Stimulated activated CD8-positive, alpha-beta memory T cell treated with anti-CD3 and anti-CD28 coated beads, Interleukin-4, amount 100 ng/mL, for 48 hours (primary cell): ENCODE measurements at places on chromosomes 11 and 22.

DNA sequence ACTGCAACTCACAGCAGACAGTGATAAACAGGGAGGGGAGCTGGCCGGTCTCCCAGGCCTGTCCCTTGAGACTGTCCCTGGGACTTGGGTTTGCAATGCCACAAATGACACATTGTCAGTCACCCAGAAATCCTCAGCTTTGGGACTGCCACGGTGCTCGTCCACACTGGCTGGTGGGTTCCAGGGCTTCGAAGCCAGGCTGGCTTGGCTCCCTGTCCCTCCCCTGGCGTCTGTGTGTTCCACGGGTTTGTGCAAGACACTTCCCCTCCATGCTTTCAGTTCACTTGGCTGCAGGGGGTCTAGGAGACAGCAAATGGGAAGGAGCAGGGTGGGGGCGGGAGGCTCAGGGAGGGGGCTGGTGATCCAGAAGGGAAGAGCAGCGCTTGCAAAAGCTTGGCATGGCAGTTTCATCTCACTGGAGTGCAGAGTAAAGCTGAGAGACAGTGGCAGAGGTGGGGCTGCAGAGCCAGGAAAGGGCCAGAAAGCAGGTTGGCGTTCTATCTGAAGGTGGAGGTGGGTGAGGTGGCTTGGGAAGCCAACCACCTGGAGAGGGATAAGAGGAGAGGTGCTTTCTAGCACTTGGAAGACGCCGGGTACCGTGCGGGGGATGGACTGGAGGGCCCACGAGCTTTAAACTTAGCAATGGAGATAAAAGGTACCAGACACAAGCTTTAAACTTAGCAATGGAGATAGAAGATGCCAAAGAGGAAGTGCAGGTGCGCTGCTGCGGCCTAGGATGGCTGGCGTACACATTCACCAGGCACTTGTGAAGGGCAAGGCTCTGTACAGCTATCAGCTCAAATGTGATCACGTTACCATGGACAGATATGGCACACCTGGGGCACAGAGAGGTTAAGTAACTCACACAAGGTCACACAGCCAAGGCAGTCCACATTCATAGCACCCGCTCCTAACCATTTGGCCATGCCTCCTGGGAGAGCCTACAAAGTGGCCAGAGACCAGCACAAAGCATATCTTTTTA lies 86.4 kb upstream of the SHISAL1 start:
- DNase-seq, result no peak

- no peak for DNase-seq
These were observed 140.5 kb downstream of the FCHSD2 start for GRCh38 chr11:73001615-73002014.

DNA sequence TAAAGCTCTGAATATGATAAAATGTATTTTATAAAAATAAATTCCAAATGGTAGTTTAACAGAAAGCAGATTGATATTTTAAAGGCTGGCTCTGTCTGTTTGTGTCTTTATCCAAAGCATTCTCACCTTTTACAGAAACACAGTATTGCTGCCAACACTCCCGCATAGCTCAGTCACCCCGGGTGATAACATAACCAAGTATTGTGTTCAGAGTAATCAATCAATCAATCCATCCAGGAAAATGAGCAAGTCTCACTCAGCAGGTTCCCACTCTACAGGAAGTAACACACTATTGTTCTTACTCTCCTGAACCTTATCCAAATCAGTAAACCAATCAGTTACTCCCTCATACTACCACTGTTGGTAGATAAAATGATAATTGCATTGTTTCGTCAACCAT lies 203.4 kb downstream of the LRRC4C start:
- DNase-seq, result no peak

DNA sequence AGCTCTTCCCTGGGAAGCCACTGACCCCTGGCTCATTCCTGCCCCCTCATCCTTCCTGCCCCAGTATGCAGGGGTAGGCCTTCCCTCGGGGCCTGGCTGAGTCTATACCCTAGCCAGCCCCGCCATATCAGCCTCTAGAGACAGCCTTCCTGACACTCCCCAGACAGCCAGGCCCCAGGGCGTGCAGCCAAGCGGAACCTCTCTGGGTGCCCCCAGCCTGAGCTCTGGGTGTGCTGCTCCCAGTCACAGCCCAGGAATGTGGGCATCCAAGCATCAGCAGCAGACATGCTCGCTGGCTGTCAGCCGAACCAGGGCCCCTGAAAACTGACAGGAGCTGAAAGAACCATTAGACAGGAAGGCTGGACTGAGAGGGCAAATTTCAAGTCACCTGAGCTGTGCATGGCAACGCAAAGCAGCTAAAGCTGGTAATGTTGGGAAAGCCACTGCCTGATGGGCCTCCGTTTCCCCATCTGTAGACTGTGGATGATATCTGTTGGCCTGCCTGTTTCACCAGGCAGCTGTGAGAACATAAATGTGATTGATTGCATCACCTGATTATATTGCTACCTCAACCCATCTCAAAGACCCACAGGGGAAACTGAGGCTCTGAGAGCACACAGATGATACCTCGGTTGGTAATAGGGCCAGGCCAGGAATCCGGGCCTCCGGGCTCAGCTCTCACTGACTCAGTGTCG lies 93.2 kb downstream of the LRRC32 start:
- DNase-seq, result no peak

- no peak for DNase-seq
These were observed 639.1 kb upstream of the ANO5 start for GRCh38 chr11:21553795-21554194.

- no peak for DNase-seq
These were observed 74.8 kb downstream of the KIAA1671 start for GRCh38 chr22:25027043-25027906.

DNA sequence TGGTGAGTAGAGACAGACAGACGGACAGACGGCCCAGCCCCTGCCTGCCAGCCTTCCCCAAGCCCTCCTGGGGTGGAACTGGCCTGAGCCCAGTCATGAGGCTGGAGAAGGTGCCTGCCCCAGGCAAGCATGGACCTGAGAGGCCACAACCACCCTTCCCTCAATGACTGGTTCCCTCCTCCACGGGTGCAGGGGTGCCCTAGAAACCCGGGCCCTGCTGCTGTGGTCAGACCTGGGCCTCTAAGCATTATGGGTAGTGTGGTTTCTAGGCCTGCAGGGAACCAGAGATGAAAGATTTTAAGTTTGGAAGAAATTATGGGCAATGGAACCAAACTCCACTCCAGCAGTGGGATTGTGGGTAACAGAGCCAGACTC lies 13.5 kb downstream of the RHBDD3 start:
- DNase-seq, result no peak

DNA sequence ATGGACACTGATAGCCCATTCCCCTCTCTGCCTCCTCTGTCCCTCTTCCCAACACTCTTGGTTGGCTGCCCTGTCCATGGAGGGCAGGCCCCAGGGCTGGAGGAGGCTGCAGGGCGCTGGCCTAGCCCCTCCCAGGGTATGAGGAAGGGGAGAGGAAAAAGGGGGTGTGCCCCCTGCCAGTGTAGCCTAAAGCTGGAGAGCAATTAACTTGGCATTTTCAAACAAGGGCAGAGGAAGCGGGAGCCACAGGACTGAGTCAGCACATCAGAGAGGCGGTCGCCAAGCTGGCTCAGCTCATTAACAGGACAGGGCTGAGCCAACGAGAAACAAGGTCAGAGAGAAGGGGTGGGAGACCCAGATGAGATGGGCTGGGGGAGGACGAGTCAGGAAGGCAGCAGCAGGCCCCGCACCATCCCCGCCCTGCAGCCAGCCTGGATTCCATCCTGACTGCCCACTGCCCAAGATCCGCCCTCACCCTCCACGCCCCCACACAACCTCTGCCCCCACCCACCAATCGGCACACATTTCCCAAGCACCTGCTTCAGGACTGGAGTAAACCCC lies 76.3 kb downstream of the BUD13 start:
- no peak for DNase-seq

GRCh38 chr22:29302681-29303465 lies 3.6 kb upstream of the GAS2L1 start:
- DNase-seq, result no peak

DNA sequence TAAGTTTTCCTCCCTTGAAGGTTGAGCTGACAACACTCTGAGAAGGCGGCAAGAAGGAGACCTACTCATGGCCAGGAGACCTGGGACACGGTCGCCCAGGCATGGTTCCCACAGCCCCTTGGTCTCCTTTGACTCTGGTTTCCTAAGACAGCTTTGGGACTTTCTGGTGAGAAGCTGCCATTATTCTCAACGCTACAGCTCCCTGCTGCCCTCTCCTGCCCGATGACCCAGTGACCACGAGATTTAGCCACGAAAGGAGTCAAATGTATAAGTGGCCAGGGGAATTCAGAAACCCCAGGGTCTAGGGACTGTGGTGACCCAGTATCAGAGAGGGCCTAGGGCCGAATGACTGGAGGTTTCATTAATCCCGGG lies 699 bp upstream of the SDF2L1 start:
- DNase-seq, result peak; percentile 40

DNA sequence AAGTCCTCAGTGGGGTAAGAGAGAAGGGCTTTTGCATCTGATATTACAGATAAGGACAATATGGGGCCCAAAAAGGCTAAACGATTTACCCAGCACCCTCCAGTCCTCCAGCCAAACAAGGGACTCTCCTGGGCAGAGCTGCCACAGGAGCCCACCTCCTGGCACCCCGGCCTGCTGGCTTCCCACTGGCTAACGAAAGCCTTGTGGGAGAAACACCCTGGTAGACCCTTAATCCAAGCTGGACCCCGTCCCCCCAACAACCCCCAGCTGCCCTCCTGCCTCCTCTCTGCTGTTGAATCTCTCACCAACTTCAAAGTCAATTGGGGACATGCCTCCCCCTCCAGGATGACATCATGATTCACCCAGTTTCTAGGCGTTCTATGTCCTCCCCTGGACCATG lies 10.8 kb downstream of the C1QTNF6 start:
- DNase-seq, result no peak

- DNase-seq, result no peak
These were observed 3.3 kb upstream of the BACE1 start for GRCh38 chr11:117319214-117319840.

DNA sequence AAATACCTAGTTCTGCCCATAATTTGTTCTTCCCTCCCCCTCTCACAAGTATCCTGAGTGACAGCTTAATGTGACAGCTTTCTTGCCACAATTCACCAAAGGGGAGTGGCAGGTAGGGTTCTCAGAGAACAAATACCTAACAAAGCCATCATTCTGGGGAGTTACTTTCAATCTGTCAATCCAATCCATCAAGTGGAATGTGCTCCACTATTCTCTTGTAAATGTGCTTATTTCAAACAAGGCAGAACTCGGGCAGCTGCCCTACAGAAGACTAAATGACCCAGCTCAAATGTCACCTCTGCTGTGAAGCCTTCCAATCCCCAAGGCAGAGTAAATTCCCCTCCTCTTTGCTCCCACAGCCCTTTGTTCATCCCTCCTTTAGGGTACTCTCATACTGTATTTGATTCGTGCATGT lies 27.8 kb downstream of the LGR4 start:
- DNase-seq, result no peak

GRCh38 chr11:9951807-9952206 lies 287.9 kb downstream of the SWAP70 start:
- DNase-seq, result no peak

- no peak for DNase-seq
These were observed at the start of gene ETS1 for GRCh38 chr11:128587415-128587814. TSS of gene ETS1 (minus strand) at chr11:128587558. CDS start at chr11:128573130, 14,428 bp downstream.

DNA sequence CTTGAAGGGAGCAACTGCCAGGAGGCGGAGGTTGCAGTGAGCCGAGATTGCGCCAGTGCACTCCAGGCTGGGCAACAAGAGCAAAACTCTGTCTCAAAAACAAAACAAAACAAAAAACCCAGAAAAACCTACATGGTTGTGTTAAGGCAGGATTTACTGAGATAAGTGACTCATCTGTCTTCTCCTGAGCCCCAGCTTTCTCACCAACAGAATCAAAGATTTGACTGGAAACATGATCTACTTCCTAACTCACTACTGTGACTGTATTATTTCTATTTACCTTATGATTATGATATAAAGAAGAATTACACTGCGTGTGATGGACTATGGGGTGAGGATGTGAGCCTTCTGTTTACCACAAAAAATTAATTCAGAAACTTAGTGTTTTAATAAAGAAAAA lies 21.8 kb downstream of the FAM118B start:
- no peak for DNase-seq
